ENCODE measurements at places on chromosomes 12 and 14. TPM values are rescaled to one million over a fixed set of nuclear protein-coding genes. Genes with fewer than 3 reads are reported as not detected.

The LRTM2 gene
- 0.15 TPM for total RNA-seq

The SPIC gene
- total RNA-seq, result not detected

The KRT6C gene
- not detected for total RNA-seq

The APOF gene
- 0.22 TPM for total RNA-seq

The PIK3C2G gene
- total RNA-seq, result not detected

DNA sequence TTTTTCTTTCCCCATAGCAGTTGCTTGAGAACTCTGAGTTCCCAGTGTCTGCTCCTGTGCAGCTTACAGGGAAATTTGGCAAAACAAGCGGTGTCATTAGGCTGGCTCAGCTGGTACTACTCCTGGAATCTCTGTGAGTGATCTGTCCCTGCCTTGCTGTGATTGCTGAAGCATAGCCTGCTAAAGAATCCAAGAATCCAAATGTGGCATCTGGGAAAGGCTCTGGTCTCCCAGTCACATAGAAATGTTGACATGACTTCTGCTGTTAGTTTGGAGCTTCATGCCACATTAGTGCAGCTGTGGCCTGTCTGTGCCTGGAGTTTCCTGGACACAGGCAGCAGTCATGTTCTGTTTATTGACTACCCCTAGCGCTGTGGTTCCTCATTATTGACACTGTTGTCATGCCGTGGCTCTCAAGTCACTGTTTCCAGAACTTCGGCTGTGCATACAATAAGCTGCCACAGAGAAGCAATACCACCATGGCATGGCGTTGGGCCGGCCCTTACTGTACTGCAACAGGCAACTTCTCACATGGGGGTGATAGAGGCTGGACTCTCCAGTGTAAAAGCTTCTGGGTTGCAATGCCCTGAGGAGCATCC lies 166.8 kb downstream of the MYRFL start:
- no peak for ATAC-seq

DNA sequence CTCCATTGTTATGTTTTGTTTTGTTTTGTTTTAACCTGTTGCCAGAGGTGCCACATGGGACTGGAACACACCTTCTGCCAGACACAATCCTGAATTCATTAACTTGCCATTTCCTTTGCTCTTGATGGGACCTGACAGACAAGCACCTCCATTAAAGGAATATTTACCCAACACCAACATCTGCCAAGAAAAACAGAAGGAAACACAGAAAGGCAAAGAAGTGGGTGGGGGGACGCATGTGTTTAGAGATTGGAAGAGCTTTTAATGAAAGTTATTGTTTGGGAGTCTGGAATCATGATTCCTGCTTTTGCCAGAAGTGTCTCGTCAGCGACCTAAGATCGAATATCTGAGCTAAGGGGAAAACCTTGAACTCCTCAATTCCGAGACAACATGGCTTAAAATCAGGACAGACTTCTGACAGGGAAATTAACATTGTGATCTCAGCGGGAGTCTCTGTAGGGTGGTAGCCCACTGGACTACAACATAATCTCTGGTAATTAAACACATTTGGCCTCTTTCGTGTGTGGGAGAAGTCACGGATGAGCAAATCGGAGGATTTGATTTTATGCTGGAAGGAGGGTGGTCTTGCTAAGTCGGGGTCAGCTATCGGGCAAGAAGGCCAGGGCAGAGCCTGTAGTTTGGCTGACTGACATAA lies 210.4 kb upstream of the FAR2 start:
- ATAC-seq, result no peak

GRCh38 chr14:104576970-104577332 lies 2.6 kb upstream of the C14orf180 start:
- ATAC-seq, result no peak

- no peak for ATAC-seq
These were observed 20.6 kb upstream of the PYGL start for GRCh38 chr14:50964683-50965390.

DNA sequence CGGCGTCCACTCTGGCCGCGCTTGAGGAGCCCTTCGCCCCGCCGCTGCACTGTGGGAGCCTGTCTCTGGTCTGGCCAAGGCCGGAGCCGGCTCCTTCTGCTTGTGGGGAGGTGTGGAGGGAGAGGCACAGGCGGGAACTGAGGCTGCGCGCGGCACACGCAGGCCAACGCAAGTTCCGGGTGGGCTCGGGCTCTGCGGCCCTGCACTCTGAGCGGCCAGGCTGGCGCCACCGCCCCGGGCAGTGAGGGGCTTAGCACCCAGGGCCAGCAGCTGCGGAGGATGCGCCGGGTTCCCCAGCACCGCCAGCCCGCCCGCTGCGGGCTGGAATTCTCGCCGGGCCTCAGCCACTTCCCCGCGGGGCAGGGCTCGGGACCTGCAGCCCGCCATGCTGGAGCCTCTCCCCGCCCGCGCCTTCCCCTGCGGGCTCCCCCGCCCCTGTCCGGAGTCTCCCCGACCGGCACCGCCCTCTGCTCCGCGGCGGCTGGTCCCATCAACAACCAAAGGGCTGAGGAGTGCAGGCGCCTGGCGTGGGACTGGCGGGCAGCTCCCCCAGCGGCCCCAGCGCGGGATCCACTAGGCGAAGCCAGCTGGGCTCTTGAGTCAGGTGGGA lies 921.2 kb upstream of the FOXG1 start:
- ATAC-seq, result no peak

Data from motor neuron (in vitro differentiated cells).